Choroid plexus epithelial cell (primary cell): ENCODE measurements at places on chromosomes 16 and 17.

DNA sequence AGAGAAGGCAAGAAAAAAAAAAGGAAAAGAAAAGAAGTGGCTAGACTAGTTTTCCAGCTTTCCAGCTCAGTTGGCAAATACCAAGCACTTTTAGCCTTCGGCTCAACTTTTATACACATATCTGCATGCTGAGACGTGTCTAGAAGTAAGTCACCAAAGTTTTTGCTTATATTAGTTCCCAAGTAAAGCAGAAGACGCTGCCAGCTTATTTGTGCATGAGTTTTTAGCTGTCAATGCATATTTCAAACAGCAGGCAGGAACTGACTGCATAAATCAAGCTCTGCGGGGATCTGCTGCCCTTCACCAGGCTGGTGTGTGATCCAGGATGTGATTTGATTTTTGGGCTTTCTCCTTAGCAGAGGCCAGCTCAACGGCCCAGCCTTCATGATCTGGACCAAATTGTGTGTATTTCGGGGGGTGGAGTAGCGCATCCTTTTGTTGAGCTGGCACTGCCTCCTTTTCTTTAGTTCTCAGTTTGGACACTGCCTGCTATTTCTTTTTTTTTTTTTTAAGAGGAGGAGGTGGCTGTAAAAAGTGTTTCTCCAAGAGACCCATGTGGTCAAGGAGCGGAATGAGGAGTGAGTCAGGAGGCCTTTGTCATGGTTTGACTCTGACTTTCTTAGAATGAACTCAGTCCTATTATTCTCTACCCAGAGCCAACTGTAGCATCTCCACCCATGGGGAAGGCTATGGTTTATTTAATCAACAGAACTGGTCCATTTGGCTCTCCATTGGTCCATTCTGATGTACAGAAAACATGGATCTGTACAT lies 162.6 kb upstream of the XYLT1 start:
- no peak for DNase-seq

GRCh38 chr16:1088295-1089170 lies 7.5 kb downstream of the C1QTNF8 start:
- DNase-seq, result no peak

DNA sequence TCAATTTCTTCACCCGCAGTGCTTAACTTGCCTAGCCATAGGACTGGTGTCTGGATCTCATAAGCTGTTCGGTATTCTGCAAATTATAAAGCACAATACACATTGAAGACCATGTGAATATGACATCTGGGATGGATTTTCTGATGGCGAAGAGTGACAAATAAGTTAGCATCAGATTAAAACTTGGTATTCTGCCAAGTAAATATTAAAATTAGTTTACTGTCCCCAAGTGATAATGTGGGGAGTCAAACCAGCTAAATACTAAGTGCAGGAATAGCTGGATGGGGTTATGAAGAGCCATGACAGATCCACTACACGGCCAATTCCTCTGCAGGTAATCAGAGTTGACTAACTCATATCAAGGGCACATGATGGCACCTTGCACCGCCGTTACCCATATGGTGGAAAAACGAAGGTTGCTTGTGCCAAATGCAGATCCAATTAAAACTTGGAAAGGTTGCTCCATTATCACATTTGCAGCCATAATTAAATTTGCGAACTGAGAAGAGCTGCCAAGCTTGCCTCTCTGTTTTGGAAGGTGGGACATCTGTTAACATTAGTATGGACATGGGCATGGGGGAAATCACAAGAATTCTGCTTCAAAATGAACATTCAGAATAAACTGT lies 114.9 kb upstream of the TOM1L1 start:
- DNase-seq, result no peak

GRCh38 chr16:84065536-84066132 lies 23.0 kb upstream of the SLC38A8 start:
- peak; percentile 80 for DNase-seq

- DNase-seq, result no peak
Measured at GRCh38 chr17:34110315-34110714, 144.8 kb upstream of the CCL2 start.

- DNase-seq, result no peak
Measured at GRCh38 chr16:88610909-88611812, 27.2 kb upstream of the IL17C start.

- DNase-seq, result peak; percentile 20
Measured at GRCh38 chr17:68566442-68566738, 34.8 kb downstream of the FAM20A start.

DNA sequence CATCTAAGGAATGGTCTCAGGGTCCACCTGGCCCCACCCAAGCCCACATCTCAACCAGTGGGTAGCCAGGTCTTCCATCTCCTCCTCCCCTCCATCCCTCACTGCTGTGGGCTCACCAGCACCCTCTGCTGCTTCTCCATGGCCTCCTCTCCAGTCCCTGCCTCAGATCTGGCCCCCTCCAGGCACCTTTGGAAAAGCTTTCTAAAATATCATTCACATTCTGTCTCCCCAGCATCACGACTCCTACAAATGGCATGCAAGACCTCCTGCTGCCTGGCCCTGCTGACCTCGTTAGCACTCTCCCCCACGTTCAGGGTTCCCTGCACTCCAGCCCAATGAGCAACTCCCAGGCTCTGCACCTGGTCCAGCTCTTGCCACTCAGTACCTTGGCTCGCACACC lies 13.7 kb downstream of the GLP2R start:
- peak; percentile 40 for DNase-seq

GRCh38 chr17:17122781-17123483 lies 80.7 kb downstream of the MPRIP start:
- no peak for DNase-seq

DNA sequence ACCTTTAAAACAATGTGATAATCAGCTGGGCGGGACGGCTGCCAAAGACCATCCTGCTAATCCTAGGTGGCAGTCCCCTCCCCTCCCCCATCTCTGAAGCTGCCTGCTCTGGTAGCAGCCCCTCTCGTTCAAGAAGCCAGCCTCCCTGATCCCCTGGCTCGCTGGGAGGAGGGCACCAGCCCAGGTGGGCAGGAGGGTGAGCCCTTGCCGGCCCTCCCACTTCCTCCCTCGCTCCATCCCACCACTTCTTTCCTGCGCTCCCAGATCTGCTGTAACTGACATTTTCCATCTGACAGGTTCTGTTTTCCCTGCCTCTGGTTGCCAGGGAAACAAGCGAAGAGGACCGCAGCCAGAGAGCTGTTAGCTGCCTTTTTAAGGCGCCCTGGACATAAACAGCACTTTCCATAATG lies 155.7 kb upstream of the TNRC6C start:
- peak; percentile 36 for DNase-seq

- no peak for DNase-seq
Measured at GRCh38 chr16:82027629-82028064, 7.4 kb upstream of the HSD17B2 start.

DNA sequence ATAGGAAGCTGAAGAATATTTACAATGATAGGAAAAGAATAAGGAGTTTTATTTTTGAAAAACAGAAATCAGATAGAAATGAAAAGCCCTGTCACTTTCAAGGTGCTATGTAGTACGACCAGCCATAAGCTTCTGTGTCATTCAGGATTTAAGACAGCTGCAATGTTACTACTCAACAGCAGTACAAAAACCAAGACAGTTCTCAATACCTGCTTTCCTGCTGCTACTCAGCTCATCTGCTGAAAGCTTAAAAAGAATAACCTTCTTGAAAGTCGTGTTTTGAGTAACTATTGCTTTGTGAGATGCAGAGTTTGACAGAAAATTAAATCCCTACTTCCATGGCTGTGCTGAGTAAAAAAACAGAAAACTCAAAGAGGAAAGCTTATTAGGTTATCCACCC lies 8.7 kb downstream of the GRB2 start:
- no peak for DNase-seq

GRCh38 chr17:16906680-16907079 lies 65.2 kb downstream of the TNFRSF13B start:
- peak; percentile 62 for DNase-seq

DNA sequence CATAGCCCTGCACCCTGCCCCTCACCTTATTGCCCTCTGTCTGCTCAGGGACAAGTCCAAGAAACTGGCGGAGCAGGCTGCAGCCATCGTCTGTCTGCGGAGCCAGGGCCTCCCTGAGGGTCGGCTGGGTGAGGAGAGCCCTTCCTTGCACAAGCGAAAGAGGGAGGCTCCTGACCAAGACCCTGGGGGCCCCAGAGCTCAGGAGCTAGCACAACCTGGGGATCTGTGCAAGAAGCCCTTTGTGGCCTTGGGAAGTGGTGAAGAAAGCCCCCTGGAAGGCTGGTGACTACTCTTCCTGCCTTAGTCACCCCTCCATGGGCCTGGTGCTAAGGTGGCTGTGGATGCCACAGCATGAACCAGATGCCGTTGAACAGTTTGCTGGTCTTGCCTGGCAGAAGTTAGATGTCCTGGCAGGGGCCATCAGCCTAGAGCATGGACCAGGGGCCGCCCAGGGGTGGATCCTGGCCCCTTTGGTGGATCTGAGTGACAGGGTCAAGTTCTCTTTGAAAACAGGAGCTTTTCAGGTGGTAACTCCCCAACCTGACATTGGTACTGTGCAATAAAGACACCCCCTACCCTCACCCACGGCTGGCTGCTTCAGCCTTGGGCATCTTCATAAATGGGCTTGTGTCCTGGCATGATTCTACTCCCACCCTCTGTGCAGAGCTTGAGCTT lies 6.3 kb upstream of the NFATC3 start:
- no peak for DNase-seq

GRCh38 chr17:48429638-48430586 lies at the start of gene SKAP1:
SKAP1 (minus strand) TSS chr17:48430214.
- DNase-seq, result no peak

DNA sequence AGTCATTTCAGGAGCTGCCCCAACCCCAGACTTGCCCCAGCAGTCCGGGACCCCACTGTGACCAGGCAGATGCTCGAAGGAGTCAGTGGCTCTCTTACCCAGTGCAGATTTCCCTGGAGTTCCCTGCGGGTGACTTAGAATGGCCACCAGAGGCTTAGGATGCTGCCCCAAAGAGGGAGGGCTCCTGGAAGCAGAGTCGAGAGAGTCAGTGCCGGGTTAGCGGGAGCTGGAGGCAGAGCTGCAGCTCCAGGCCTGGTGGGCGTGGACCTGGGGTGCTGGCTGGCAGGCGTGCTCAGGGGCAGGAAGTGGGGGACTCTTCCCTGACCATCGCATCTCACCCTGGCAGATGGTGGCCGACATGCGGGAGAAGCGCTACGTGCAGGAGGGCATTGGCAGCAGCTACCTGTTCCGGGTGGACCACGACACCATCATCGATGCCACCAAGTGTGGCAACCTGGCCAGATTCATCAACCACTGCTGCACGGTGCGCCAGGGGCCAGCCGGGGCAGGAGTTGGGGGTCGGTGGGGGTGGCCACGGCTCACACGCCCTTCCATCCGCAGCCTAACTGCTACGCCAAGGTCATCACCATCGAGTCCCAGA lies 1.6 kb upstream of the HSD3B7 start:
- no peak for DNase-seq

DNA sequence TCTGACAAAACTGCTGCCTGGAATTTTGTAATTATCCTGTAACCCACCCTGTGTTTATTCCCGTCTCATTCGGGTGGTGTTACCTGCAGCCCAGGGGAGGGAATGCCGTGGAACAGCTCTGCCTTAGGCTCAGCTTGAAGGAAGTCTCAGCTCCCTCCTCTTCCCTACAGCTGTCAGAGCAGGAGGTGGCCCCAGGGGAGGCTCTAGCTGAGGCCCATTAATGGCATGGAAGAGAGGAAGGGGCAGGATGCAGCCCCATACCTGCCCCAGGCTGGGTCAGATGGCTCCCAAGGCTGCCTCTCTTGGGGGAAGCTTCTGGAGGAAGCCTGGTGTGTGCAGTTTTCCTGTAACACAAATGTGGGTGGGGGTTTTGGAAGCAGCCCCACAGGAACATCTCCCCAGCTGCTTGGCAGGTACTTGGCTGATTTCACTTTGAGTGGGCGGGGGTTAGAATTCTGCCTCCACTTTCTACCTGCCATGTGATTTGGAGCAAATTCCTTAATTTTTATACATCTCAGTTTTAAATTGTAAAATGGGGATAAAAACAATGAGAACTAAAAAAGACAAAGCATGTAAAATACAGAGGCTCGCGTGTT lies 103.9 kb downstream of the MGAT5B start:
- DNase-seq, result no peak
